ENCODE measurements at places on chromosomes 7 and 10.

DNA sequence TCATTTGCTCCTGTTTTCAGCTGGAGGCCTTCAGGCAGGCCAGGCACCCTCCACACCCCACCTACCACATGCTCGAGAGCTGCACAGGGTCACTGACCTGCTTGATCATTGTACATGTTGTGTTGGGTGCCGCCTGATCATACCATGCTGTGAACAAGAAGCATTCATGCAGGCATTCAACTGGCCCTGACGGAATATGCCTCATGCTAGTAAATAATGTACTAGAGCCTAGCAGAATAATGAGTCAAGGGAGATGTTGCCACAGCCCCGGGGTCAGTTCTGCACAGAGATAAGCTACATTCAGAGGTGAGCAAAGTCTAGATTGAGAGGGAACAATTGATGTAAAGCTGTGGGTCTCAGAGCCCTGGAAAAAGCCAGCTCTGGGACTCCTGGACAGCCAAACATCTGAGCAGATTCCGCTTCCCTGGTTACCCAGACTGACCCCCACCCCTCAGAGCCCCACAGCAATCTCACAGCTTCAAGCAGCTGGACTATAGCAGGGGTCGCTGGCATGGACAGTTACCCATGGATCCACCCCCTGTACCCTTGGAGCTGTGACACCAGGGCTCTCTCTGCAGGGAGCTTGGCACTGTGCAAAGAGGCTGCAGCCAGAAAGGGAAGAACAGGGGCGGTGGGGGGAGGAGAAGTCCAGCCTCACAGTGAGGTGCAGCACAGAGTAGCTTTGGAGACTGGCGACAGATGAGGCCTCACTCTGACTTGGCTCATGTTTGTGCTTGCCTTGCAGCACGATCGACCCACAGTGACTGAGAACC, 86.6 kb downstream of the FRMPD2 start:
- DNase-seq, result no peak

DNA sequence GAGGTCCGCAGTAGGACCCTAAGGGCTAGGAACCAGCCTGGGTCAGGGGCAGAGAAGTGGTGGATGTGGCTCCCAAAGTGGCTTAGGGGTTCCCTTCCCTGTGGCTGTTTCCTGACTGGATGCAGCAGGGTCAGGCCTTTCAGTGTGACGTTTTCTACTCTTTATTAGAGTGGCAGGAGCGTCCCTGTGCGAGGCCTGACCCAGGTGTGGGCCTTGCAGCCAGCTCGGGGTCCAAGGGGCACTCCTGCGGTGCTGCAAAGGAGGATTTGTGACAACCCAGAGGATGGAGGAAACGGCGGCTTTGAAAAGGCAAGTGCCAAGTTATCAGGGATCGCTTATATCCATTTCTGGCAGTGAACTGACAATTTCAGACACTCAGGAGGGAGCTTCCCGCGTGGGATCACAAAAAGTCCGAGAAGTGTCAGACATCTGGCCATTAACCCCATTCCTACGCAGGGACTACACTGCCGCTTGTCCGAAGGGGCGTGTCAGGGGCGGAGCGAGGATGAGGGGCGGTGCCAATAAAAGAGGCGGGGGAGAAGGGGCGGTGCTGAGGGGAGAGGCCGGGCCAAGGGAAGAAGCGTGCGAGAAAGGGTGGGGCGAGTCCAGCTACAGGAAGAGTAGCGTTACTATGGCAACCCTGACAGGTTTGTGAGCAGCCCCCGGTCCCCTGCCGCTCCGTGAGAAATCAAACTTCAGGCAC, 98.8 kb upstream of the ZNF722 start:
- DNase-seq, result no peak

DNA sequence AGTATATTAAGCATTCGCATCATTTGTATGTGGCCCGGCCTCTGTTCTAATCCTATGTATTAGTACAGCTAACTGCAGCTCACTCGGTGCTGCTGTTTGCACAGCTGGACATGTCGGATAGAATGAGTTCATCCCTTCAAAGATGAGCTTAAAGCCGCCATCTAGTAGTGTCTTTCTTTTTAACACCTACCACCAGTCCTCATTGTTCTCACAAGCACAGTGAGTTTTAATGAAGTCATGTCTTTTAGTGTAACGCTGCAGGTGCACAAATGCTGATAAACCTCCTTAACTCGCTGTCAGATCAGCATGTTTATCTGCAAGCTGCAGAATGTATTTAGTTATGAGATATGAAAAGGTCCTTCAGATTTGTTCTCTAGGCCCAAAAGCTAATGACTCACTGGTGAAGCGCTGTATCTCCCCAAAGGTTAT, 247.5 kb downstream of the MTERF1 start:
- no peak for DNase-seq

DNA sequence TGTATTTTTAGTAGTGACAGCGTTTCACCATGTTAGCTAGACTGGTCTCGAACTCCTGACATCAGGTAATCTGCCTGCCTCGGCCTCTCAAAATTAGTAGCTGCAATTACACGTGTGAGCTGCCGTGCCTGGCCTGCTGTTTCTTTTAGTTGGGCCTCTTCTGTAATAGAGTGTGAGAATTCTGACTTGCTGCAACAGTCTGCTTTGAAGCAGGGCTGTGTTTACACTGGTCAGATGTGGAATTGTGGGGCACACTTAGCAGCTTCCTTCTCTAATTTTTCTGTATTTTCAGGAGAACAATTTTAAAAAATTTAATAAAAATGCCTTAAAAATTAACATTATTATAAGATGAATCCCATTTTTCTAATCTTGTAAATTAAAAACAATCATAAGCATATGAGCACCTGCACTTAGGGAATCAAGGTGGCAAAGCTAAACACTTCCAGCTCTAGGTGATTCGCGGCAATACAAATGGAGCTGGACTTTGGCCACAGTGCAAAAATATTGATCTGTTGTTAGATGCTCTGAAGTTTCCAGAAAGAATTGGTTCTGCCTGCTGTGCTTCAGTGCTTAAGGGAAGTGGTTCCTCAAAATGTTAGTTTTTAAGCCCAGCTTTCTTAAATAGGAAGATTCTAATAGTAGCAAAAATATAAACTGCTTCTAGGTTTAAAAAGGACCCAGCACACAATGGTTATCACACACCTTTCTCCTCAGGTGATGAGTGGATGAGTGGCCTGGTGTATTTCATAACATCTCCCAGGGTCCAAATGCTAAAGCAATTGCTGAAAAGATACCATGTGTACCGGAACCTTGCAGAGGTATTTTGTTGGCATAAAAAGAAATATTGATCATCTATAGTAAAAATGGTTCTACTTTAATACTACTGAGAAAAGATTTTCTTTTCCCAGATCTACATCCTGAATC, 63.5 kb upstream of the ATRNL1 start:
- DNase-seq, result no peak

GRCh38 chr7:114472896-114473512, 58.4 kb downstream of the FOXP2 start:
- no peak for DNase-seq

GRCh38 chr7:31027161-31027965, 24.7 kb upstream of the ADCYAP1R1 start:
- DNase-seq, result no peak

DNA sequence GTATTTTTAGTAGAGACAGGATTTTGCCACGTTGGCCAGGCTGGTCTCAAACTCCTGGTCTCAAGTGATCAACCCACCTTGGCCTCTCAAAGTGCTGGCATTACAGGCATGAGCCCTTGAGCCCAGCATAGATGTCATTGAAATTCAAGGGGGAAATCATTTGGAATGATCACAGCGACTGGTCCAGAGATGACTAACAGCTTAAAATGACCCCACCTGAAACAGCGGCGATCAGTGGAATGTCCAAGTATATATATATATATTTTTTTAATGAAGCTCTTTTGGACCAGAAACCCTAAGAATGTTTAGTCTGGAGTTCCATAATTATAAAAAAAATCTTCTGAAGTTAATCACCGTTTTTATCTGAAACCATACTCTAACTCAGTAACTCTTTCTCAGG, 12.5 kb upstream of the AKR1E2 start:
- DNase-seq, result no peak

GRCh38 chr7:123847868-123848267, 2.9 kb downstream of the HYAL4 start:
- no peak for DNase-seq

- no peak for DNase-seq
These were observed 125.2 kb downstream of the DOCK4 start for GRCh38 chr7:112080978-112081377.

GRCh38 chr7:50497068-50497642, 47.0 kb upstream of the FIGNL1 start:
- no peak for DNase-seq

DNA sequence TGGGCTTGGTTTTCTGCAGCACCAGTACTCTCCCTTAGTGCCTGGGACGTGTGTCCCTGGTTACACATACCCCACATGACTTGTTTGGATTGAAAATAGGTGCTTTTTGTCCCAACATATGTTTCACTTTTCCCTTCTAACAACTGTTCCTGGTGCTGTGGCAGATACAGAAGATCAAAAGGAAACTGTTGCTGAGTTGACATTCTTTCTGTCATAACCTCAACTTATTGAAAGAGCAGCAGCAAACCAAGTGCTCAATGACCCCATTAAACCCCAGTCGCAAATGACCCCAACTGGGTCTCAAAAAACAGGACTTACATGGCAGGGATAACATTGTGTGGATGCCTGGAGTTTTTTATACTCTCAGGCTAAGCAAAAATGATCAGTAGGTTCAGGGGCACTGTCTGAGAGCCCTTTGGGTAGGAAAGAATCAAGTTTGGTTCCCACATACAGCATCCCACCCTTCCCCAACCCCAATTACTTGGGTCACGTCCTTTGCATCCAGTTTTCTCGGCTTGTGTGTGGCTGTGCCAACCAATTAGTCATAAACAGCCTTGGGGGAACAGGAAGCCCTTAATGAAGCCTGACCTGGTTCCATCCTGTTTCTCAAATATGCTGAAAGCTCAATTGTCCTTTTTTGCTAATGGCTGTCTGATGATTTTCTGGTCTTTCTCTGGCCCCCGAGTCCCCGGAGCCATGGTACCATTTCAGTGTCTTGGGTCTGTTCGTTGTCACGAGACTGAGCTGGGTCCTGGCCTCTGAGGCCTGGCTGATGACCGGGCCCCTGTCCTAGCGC, 4.9 kb downstream of the HKDC1 start:
- no peak for DNase-seq

DNA sequence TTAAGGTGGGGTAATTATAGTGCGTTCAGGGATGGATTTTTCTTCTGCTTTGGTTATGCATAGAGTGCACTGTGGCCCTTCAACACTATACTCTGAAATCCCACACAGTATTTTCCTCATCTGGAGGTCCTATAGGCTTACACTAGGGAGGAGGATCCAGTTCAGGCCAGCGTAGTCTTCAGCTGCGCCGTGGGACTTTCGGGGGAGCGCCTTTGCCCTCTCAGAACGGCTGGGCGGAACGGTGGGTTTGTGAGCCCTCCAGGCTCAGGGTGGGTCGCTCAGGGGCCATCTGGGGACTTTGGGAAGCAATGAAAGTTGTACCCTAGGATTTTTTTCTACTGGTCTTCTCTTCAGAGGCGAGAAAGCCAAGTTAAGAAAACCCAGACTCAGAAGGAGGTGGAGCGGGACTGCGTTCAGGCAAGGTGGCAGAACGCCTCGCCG, 652 bp upstream of the VPS26A start:
- DNase-seq, result peak; percentile 21

DNA sequence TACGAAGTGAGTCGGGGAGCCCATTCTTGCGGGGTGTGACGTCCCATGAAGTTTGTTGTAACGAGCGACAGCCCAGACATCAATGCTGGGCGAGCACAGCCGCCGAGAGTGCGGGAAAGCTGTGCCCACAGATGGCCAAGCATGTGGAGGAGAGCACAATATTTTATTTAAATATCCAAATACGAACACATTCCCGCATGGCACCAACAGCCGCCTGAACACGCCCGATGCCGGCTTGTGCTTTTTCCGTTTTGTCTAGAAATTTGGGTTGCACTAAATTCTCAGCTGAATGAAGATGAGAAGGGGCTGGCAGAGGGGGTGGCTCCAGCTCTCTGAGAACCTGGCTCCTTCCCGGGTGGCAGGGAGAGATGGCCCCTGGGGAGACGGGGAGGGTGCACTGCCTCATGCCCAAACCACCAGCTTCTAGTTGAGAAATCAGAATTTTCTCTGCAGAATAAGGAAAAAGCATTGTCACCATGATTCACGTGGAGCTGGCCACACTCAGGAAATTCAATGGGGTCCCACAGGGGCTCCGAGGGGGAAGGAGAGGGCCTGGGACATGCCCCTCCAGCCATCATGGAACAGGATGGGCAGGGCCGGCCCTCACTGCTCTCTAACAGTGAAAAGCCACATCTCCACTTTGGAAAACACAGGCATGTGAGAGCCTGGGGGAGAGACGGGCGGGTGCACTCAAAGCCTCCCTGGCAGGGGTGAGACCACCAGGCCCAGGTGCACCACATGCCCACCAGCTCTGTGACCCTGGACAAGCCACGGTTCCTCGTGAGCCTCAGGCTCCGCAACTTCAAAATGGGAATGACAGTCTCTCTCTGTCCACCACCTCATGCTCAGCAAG, 48.3 kb downstream of the EBF3 start:
- no peak for DNase-seq

DNA sequence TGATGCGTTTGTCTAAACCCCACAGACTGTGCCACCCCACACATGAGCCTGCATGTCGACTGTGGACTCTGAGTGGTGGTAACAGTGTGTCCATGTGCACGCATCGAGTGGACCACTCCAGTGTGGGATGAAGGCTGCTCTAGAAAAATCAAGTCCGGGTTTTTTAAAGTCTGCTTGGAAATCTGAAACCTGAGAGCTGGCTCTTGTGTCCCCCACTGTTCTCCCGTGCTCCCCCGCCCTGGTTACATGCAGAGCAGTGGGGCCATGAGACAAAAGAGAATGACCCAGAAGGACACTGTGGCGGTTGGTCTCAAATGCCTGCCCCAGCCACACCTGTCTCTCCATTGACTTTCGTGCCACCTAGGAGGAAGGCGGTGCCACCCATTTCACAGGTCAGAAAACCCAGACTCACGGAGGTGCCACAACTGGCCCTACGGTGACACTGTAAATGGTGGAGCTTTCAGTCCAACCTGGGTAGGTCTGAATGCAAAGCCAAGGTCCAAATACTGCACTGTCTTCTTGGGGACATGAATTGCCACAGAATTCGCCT, 27.3 kb upstream of the PWWP2B start:
- DNase-seq, result no peak

DNA sequence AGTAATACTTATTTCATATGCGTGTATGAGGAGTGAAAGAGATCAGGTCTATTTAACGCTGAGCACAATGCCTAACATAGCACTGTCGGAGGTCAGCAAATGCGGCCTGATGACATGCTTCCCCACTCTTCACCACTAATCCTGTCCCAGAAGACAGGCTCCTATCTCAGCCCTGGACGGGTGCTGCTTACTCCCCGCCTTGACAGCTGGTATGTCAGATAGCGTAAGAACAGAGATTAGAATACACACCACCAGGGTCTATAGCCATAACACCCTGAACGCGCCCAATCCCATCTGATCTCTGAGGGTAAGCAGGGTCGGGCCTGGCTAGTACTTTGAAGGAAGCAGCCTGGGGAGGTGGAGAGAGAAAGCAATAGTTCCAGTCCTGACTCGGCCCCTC, 32.3 kb upstream of the TM9SF3 start:
- no peak for DNase-seq

DNA sequence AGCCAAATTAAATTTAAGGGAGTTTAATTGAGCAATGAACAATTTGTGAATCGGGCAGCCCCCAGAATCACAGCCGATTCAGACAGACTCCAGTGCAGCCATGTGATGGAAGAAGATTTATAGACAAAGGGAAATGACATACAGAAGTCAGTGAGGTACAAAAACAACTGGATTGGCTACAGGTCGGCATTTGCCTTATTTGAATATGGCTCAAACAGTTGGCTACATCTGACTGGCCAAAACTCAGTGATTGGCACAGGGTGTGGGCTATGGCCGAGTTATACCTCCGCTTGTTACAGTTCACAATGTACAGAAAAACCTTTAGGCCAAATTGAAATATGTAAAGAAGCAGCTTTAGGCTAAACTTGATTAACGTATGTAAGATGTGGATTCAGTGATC, 30.8 kb upstream of the EIF4H start:
- DNase-seq, result no peak
